Right ventricle myocardium superior (tissue), 1 donor: ENCODE measurements at places on chromosomes 4 and X. TPM values are rescaled to one million over a fixed set of nuclear protein-coding genes. Genes with fewer than 3 reads are reported as not detected.

The COX7B gene
- total RNA-seq, result 1,688 TPM

The ZNF157 gene
- not detected for total RNA-seq

The TRIM75 gene
- total RNA-seq, result not detected

The EMCN gene
- total RNA-seq, result 31.8 TPM

The SSX4B gene
- not detected for total RNA-seq

The PPBP gene
- 0.32 TPM for total RNA-seq

The KLF8 gene
- 3.2 TPM for total RNA-seq

The MAGEA11 gene
- total RNA-seq, result not detected

The LINC00632 gene
- 158 TPM for total RNA-seq

The DCAF8L2 gene
- total RNA-seq, result not detected

The RXFP1 gene
- not detected for total RNA-seq

The TMSB15A gene
- total RNA-seq, result not detected

The UCP1 gene
- total RNA-seq, result not detected

The DOK7 gene
- 33.7 TPM for total RNA-seq

The SERPINA7 gene
- not detected for total RNA-seq

The ENAM gene
- 3.8 TPM for total RNA-seq

The PSAPL1 gene
- not detected for total RNA-seq

The SLC39A8 gene
- total RNA-seq, result 1.6 TPM
